ENCODE measurements at places on chromosomes 16 and 17. TPM values are rescaled to one million over a fixed set of nuclear protein-coding genes. Genes with fewer than 3 reads are reported as not detected.

- DNase-seq = no peak
These were observed 9.5 kb upstream of the GJD3 start for GRCh38 chr17:40373999-40374398.

Gene CEMP1
- 0.70 TPM for total RNA-seq

DNA sequence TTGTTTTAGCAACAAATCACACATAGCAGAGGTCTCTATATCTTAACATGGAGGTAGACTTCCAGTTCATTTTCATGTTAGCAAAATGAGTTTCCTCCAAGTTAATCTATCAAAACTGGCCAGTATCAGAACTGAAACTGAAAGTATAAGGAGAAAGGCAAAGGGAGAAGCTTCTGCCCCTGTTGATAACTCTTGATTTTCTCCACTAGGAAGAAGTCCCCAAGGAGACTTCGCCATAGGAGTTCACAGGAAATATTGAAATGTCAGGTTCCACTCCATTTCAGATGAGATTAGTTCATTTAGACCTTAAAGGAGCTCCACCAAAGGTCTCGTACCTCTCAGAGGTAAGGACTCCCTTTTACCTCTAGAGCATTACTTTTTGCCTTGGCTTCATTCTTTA, 1.2 kb upstream of the OGFOD3 start:
- DNase-seq = no peak

Gene ABCC6
- total RNA-seq = 20.2 TPM
